ENCODE measurements at places on chromosomes 4 and X. TPM values are rescaled to one million over a fixed set of nuclear protein-coding genes. Genes with fewer than 3 reads are reported as not detected.

DNA sequence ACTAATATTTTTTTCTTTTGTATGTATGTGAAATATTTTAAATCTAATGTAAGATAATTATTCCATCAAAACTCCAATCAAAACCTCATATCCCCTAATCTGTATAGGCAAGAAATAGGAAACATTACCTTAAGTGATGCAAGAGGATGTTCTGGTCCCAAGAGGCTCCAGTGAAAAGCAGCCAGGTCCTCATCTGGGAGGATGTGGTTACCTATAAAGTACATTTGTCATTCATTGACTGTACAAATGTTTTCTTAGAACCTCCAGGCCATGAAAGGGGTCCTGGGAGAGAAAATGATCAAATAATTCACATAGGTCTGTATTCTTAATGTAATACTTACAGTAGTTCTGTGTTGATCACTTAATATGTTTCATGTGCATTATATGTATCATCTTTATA lies 25.5 kb downstream of the FAM120C start:
- no peak for DNase-seq
- no peak overlapping the region for H3K4me3 ChIP-seq
- no peaks in the 10 kb centered on the region for H3K4me1 ChIP-seq
- no peaks in the 10 kb centered on the region for H3K27me3 ChIP-seq
- peaks cover 15% of the 10 kb centered on the region for H3K36me3 ChIP-seq
- H3K27ac ChIP-seq: no peak overlapping the region

- H3K27ac ChIP-seq: peak overlapping the region; percentile 84
- no peak for DNase-seq
- peaks cover 3% of the 10 kb centered on the region for H3K27me3 ChIP-seq
- H3K4me3 ChIP-seq: peak overlapping the region; percentile 14
Observed at GRCh38 chr4:184281231-184282139, 63.8 kb upstream of the ENPP6 start.

DNA sequence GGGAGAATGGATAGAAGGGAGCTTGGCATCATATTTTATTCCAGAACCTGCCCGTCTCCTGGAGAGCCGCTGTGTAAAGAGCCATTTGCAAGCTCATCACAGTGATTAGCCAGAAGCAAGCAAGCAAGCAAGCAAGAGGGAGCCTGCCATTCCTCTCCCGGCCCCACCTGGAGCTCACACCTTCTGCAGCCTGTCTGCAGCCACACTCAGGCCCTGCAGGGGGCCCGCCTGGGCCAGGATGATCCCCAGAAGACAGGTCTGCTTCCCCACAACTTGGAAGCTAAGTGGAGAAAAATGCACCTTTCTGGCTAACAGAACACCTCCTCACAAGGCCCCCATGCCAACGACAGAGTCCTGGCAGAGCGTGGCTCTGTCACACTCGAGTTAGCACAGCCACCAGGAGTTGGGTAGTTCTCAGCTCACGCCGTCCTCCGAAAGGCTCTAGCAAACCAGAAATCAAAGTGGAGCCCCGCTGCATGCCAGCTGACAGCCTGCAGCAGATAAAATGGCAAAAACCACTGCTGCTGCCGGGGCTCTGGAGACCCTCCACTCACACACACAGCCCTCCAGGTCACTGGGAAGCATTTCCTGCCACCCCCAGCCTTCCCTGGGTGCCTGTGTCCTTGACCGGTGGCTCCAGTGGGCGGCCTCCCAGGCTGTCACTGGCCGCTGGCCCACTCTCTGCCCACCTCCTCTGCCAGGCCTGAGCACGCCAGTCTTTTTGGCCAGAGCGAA lies 54.9 kb downstream of the DCTD start:
- peaks cover 4% of the 10 kb centered on the region for H3K36me3 ChIP-seq
- no peaks in the 10 kb centered on the region for H3K27me3 ChIP-seq
- no peak overlapping the region for H3K4me3 ChIP-seq
- H3K27ac ChIP-seq: no peak overlapping the region

- H3K4me1 ChIP-seq: no peaks in the 10 kb centered on the region
- no peaks in the 10 kb centered on the region for H3K36me3 ChIP-seq
- DNase-seq: no peak
Observed at GRCh38 chr4:59565836-59566235, 1634.3 kb upstream of the ADGRL3 start.

GRCh38 chr4:99104153-99104552 lies 15.6 kb upstream of the ADH5 start:
- no peaks in the 10 kb centered on the region for H3K4me1 ChIP-seq
- H3K27ac ChIP-seq: no peak overlapping the region
- H3K4me3 ChIP-seq: no peak overlapping the region
- no peaks in the 10 kb centered on the region for H3K27me3 ChIP-seq
- H3K36me3 ChIP-seq: peaks cover 4% of the 10 kb centered on the region
- no peak for DNase-seq

DNA sequence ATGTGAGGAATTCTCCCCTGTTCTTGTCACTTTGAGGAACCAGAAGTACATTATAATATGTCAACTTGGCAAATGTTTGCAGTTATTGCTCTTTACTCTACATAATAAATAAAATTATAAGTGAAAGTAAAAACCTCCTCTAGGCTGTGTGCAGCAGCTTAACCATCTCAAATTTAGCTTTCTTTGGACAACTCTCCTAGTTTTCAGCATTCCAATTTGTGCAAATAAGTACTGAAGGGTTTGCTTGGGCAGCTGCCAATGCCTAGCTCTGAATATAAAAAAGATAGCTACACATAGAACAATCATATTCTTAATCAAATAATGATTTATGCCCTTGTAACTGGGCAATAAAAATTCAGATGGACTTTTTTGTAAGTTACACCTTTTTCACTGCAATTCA lies 82.5 kb downstream of the GASK1B start:
- H3K27ac ChIP-seq: no peak overlapping the region
- no peak overlapping the region for H3K4me3 ChIP-seq
- H3K4me1 ChIP-seq: no peaks in the 10 kb centered on the region
- no peaks in the 10 kb centered on the region for H3K27me3 ChIP-seq
- H3K36me3 ChIP-seq: no peaks in the 10 kb centered on the region
- no peak for DNase-seq

DNA sequence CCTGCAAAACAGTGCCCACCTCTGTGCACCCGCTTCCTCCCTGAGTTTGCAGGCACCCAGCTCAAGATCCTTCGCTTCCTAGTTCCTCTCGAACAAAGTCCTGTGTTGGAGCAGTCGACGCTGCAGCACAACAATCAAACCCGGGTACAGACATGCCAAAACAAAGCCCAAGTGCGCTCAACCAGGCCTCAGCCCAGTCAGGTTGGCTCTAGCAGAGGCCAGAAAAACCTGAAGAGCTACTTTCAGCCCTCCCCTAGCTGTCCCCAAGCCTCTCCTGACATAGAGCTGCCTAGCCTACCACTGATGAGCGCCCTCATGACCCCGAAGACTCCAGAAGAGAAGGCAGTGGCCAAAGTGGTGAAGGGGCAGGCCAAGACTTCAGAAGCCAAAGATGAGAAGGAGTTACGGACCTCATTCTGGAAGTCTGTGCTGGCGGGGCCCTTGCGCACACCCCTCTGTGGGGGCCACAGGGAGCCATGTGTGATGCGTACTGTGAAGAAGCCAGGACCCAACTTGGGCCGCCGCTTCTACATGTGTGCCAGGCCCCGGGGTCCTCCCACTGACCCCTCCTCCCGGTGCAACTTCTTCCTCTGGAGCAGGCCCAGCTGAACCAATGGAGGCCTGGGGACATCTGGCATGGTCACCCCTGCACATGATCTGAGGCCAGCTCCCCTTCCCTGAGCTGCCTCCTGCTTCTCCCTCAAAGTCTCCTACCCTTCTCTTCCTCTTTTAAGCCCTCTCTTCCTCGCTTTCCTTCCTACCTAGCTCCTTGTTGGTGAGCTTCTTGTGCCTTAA lies 6.9 kb downstream of the APEX2 start:
- H3K4me1 ChIP-seq: peaks cover 12% of the 10 kb centered on the region
- H3K36me3 ChIP-seq: peaks cover 3% of the 10 kb centered on the region
- no peaks in the 10 kb centered on the region for H3K27me3 ChIP-seq
- DNase-seq: no peak

GRCh38 chr4:156870131-156870530 lies 101.5 kb downstream of the PDGFC start:
- DNase-seq: no peak
- H3K4me3 ChIP-seq: no peak overlapping the region
- H3K4me1 ChIP-seq: no peaks in the 10 kb centered on the region
- H3K27me3 ChIP-seq: no peaks in the 10 kb centered on the region
- H3K27ac ChIP-seq: no peak overlapping the region

GRCh38 chr4:784401-785331 lies 41.3 kb downstream of the CPLX1 start:
- H3K27ac ChIP-seq: no peak overlapping the region
- peaks cover 26% of the 10 kb centered on the region for H3K4me1 ChIP-seq
- peak overlapping the region; percentile 10 for H3K4me3 ChIP-seq
- H3K27me3 ChIP-seq: peaks cover 32% of the 10 kb centered on the region
- H3K36me3 ChIP-seq: no peaks in the 10 kb centered on the region

DNA sequence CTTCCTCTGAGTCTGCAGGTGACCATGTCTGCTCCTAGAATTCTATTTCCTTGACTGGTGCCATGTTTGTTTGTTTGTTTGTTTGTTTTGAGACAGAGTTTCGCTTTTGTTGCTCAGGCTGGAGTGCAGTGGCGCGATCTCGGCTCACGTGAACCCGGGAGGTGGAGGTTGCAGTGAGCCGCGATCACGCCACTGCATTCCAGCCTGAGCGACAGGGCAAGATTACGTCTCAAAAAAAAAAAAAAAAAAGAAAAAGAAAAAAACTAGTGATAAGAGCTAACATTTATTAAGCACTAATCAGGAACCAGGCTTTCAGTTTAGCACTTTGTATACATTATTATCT lies 7.2 kb downstream of the SAT1 start:
- H3K27ac ChIP-seq: no peak overlapping the region
- peaks cover 4% of the 10 kb centered on the region for H3K36me3 ChIP-seq
- peaks cover 2% of the 10 kb centered on the region for H3K27me3 ChIP-seq
- H3K4me1 ChIP-seq: peaks cover 9% of the 10 kb centered on the region

DNA sequence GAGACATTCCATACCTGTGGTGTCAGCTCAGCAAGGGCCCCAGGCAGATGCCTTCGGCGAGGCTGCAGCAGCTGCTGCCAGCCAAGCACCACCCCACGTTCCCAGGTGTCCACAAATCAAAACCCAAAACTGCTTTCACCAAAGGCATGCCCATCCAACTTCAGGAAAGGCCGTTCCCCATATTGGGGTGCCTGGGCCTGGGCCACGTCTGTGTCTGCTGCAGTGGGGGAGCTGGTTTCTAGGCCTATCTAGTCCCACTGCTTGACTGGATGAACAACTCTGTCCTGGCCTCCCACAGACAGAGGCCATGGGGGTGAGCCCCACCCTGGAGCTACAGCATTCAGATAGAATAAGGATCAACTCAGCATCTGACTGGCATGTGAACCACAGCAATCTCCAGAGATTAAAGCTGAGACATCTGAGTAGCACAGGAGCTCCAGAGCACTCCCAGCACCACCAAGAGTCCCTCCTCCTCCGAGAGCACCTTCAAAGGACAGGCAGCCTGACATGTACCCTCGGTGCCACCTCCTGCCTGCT lies 37.0 kb downstream of the NAT8L start:
- H3K27ac ChIP-seq: no peak overlapping the region
- H3K36me3 ChIP-seq: peaks cover 5% of the 10 kb centered on the region
- H3K4me3 ChIP-seq: no peak overlapping the region
- DNase-seq: no peak
- H3K4me1 ChIP-seq: no peaks in the 10 kb centered on the region
- peaks cover 8% of the 10 kb centered on the region for H3K27me3 ChIP-seq

DNA sequence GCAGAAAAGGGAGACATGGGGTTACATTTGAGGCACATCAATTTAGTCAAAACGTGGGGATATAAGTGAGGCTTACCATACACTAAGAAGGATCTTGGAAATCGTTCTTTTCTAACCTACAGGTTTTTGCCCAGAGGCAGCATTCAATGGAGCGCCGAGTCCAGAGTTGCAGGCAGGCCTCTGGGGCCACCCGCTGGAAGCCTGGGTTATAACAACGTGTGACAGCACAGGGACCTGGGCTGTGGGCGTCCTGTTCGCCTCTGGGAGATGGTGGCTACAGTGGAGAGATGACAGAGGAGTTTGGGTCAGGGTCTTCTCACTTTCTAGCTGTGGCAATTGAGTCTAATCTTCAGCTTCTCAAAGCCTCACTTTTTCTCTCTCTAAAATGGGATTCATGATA lies 53.9 kb downstream of the ENPP6 start:
- peaks cover 10% of the 10 kb centered on the region for H3K27me3 ChIP-seq
- no peak for DNase-seq
- H3K4me1 ChIP-seq: no peaks in the 10 kb centered on the region
- H3K27ac ChIP-seq: no peak overlapping the region

DNA sequence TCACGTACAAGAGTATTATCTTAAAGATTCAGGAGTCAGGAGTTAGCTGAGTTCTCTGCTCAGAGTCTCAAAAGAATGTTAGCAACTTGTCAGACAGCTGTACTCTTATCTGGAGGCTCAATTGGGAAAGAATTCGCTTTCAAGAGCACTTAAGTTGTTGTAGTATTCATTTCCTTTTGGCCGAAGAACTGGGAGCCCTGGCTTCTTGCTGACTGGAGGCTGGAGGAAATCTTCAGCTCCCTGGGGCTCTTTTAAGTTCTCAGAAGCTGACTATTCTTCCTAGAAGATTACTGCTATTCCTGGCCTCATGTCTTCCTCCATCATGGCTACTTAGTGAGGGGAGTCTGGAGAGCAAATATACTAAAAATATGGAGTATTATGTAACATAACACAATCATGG lies 587.2 kb downstream of the EPHA5 start:
- peaks cover 2% of the 10 kb centered on the region for H3K27me3 ChIP-seq
- no peak overlapping the region for H3K27ac ChIP-seq
- no peaks in the 10 kb centered on the region for H3K36me3 ChIP-seq
- H3K4me3 ChIP-seq: no peak overlapping the region
- no peaks in the 10 kb centered on the region for H3K4me1 ChIP-seq

- H3K27me3 ChIP-seq: peaks cover 2% of the 10 kb centered on the region
- no peak overlapping the region for H3K4me3 ChIP-seq
- H3K27ac ChIP-seq: no peak overlapping the region
- peaks cover 4% of the 10 kb centered on the region for H3K36me3 ChIP-seq
Observed at GRCh38 chr4:178899084-178899483, 1456.8 kb upstream of the AGA start.

DNA sequence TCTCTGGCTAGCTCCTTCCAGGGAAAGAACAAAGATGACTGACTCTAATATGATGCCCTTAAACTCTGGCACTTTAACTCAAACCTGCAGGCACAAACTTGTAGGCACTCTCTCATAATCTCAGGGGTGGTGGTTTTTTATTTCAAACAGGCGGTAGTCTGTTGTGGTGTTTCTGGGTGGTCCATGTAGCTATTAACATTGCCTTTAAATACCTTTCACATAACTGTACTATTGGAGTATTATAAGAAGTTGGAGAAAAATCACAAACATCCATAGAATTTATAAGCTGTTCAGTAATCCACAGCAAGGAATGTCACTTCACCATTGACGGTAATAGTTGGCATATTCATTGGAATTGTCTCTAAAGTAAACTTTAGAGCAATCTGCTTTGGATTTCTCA lies 204.2 kb upstream of the PDE5A start:
- H3K4me1 ChIP-seq: no peaks in the 10 kb centered on the region
- DNase-seq: no peak
- H3K27ac ChIP-seq: no peak overlapping the region
- no peak overlapping the region for H3K4me3 ChIP-seq

The TRIM2 gene
- polyA plus RNA-seq: not detected

The HSFX2 gene
- polyA plus RNA-seq: not detected

The JADE1 gene
- polyA plus RNA-seq: 42.0 TPM

The UGT2A3 gene
- not detected for polyA plus RNA-seq

The C4orf46 gene
- polyA plus RNA-seq: 12.5 TPM

All from immature natural killer cell (primary cell).